T-helper 17 cell (primary cell): ENCODE measurements at places on chromosomes 3 and 15. TPM values are rescaled to one million over a fixed set of nuclear protein-coding genes. Genes with fewer than 3 reads are reported as not detected.

DNA sequence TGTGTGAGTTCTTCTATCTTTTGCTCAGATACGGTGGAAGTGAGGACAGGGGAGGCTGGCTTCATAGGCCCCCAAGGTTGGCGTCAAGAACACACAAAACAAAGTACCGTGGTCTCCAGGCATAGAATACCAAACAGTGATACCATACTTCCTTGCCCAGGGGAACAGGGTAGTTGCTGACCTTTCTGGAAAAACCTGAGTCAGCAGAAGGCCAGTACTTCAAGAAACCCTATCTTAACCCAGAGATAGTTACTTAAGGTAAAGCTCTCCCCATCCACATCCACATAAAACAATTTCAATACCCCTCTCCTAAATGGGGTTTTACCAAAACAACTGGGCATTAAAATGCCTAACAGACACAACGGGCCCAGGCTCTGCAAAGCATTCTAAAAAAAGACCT is 29.6 kb upstream of the RPS17 start:
- H3K4me1 ChIP-seq: peaks cover 2% of the 10 kb centered on the region
- no peak overlapping the region for H3K27ac ChIP-seq
- no peak overlapping the region for H3K4me3 ChIP-seq
- peaks cover 8% of the 10 kb centered on the region for H3K36me3 ChIP-seq

DPPA2 gene
- not detected for total RNA-seq

GRCh38 chr3:10299679-10300078 is 6.9 kb upstream of the GHRL start:
- no peak for DNase-seq
- no peaks in the 10 kb centered on the region for H3K27me3 ChIP-seq
- H3K4me3 ChIP-seq: no peak overlapping the region
- H3K36me3 ChIP-seq: peaks cover 2% of the 10 kb centered on the region

- peaks cover 2% of the 10 kb centered on the region for H3K36me3 ChIP-seq
- H3K27ac ChIP-seq: no peak overlapping the region
- no peak for DNase-seq
- H3K4me1 ChIP-seq: peaks cover 2% of the 10 kb centered on the region
- no peak overlapping the region for H3K4me3 ChIP-seq
Measured at GRCh38 chr3:57896031-57896430, 112.2 kb upstream of the FLNB start.

SLC25A36 gene
- 105 TPM for total RNA-seq

GRCh38 chr3:141796081-141796888 is 33.1 kb downstream of the GRK7 start:
- no peak for DNase-seq
- H3K27ac ChIP-seq: peak overlapping the region; percentile 93
- H3K4me3 ChIP-seq: peak overlapping the region; percentile 89
- peaks cover 39% of the 10 kb centered on the region for H3K4me1 ChIP-seq
- H3K36me3 ChIP-seq: no peaks in the 10 kb centered on the region

- no peaks in the 10 kb centered on the region for H3K4me1 ChIP-seq
- no peak for DNase-seq
- H3K4me3 ChIP-seq: no peak overlapping the region
- no peaks in the 10 kb centered on the region for H3K36me3 ChIP-seq
Measured at GRCh38 chr3:189309400-189309975, 137.7 kb downstream of the TPRG1 start.

GRCh38 chr3:73502609-73503583 is 121.8 kb downstream of the PDZRN3 start:
- H3K4me1 ChIP-seq: no peaks in the 10 kb centered on the region
- peaks cover 32% of the 10 kb centered on the region for H3K27me3 ChIP-seq
- H3K4me3 ChIP-seq: no peak overlapping the region
- H3K36me3 ChIP-seq: no peaks in the 10 kb centered on the region

- DNase-seq: no peak
- H3K4me3 ChIP-seq: no peak overlapping the region
- no peaks in the 10 kb centered on the region for H3K27me3 ChIP-seq
- no peaks in the 10 kb centered on the region for H3K4me1 ChIP-seq
- H3K27ac ChIP-seq: no peak overlapping the region
Measured at GRCh38 chr3:41267975-41268640, 68.8 kb downstream of the CTNNB1 start.

RPUSD2 gene
- total RNA-seq: 9.1 TPM

- peaks cover 7% of the 10 kb centered on the region for H3K4me1 ChIP-seq
- H3K4me3 ChIP-seq: no peak overlapping the region
- no peak overlapping the region for H3K27ac ChIP-seq
- no peak for DNase-seq
- no peaks in the 10 kb centered on the region for H3K27me3 ChIP-seq
Measured at GRCh38 chr3:16430717-16431630, 82.5 kb downstream of the RFTN1 start.

EXOG gene
- 21.3 TPM for total RNA-seq

GRCh38 chr3:70249509-70250160 is 62.8 kb downstream of the MDFIC2 start:
- H3K27ac ChIP-seq: no peak overlapping the region
- DNase-seq: no peak
- no peak overlapping the region for H3K4me3 ChIP-seq
- H3K4me1 ChIP-seq: no peaks in the 10 kb centered on the region

DNA sequence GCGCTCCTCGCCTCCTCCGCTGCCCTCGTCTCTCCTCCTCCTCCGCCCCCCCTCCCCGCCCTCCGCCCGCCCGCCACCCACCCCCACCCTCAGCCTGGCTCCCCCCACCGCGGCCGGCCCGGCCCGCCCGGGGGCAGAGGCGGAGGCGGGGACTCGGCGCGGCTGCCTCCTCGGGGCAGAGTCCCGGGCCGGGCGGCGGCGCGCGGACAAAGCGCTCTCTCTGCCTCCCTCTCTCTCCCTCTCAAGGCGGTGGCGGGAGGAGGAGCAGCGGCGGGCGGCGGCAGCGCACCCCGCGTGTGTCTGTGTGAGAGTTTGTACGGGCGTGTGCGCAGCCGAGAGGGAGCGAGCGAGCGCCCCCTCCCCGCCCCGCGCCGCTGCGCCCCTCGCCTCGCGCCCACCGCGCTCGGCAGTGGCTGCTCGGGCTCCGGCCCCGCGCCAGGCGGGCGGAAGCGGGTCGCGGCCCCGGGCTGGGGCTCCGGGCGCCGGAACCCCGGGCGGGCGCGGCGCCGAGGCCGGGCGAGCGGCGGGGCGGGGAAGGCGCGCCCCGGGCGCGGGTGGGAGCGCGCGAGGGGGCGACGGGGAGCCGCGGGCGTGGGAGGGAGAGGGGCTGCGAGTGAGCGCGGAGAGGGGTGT is at the start of gene IGF2BP2:
Gene IGF2BP2 (minus strand): TSS at position 37 of the 633 bp plus-strand sequence. CDS start 82 bp downstream, outside the sequence.
- H3K27me3 ChIP-seq: peaks cover 66% of the 10 kb centered on the region
- H3K4me3 ChIP-seq: peak within 1 kb of the TSS; percentile 90
- peaks cover 11% of the 10 kb centered on the region for H3K36me3 ChIP-seq
- peak; percentile 22 for DNase-seq
- peaks cover 18% of the 10 kb centered on the region for H3K4me1 ChIP-seq

DNA sequence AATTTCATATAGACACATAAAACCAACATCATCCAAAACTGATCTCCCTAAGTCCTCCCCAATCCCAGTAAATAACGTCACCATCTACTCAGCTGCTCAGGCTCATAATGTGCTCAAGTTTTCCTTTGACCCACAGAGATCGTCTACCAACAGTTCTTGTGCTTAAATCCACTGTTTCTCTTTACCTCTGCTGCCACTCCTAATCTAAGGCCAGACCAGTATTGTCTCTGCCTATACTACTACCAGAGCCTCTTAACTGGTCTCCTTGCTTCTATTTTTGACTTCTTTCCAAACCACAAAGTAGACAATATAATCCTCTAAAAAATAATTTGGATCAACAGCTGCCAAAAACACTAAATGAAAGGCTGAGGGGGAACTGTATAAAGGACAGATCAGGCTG is 65.3 kb downstream of the CLASP2 start:
- peaks cover 25% of the 10 kb centered on the region for H3K4me1 ChIP-seq
- no peak overlapping the region for H3K4me3 ChIP-seq
- no peaks in the 10 kb centered on the region for H3K36me3 ChIP-seq
- DNase-seq: no peak
- no peak overlapping the region for H3K27ac ChIP-seq
- H3K27me3 ChIP-seq: no peaks in the 10 kb centered on the region

- no peak overlapping the region for H3K27ac ChIP-seq
- H3K36me3 ChIP-seq: peaks cover 10% of the 10 kb centered on the region
- no peaks in the 10 kb centered on the region for H3K27me3 ChIP-seq
- no peak for DNase-seq
- H3K4me1 ChIP-seq: peaks cover 10% of the 10 kb centered on the region
Measured at GRCh38 chr3:52346623-52347530, 30.8 kb downstream of the DNAH1 start.

DNA sequence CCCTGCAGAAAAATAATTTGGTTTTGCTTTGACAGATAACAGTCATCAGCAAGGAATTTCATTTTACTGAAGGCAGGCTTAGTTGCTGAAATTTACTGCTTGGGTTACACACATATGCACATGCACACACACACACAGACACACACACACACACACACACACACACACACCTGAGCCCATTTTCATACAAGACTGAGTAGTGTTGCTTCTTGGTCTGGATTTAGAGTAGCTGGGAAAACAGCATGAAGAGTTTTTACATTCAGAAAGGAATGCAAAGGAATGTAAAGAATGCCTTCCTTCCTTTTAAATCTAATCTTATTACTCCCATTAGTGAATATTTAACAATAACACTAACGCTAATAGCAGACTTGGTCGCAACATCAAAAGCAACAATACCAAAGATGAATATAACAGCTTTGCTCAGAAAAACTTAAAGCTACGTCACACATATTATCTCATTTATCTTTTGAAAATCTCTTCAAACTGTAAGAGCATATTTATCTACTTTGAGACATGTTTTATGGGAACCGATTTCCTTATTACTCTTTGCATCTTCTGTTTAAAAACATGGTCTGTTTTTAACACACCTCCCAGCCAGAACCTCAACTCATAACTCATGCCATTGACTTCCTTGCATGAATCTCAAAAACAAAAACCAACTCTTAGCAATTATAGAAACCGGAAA is 32.5 kb downstream of the RFTN1 start:
- DNase-seq: no peak
- peaks cover 40% of the 10 kb centered on the region for H3K4me1 ChIP-seq
- H3K36me3 ChIP-seq: no peaks in the 10 kb centered on the region
- no peaks in the 10 kb centered on the region for H3K27me3 ChIP-seq

BTLA gene
- total RNA-seq: 9.4 TPM

GRCh38 chr3:157094301-157094700 is 65.6 kb downstream of the CCNL1 start:
- peaks cover 11% of the 10 kb centered on the region for H3K27me3 ChIP-seq
- H3K4me3 ChIP-seq: no peak overlapping the region
- H3K36me3 ChIP-seq: peaks cover 3% of the 10 kb centered on the region
- peaks cover 32% of the 10 kb centered on the region for H3K4me1 ChIP-seq
- DNase-seq: no peak
- H3K27ac ChIP-seq: peak overlapping the region; percentile 51

DNA sequence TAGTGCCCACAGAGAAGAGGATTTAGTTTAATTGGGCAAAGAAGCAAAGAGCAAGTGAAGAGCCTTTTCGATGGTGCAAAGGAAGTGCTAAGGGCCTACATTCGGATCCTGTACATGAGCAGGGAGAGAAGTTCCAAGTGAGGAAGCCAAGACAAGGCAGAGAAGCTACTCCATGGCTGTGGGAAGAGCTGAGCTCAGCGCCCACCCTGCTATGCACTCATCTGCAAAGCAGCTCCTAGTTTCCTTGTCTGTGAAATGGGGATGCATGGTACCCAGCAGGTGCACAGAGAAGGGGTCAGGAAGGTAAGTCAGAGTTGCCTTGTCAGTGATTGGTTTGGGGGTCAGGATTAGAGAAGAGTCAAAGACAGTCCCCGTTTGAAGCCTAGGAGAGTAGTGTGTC is 126.5 kb downstream of the PDE8A start:
- no peaks in the 10 kb centered on the region for H3K27me3 ChIP-seq
- H3K36me3 ChIP-seq: peaks cover 8% of the 10 kb centered on the region
- H3K27ac ChIP-seq: no peak overlapping the region
- DNase-seq: no peak

DNA sequence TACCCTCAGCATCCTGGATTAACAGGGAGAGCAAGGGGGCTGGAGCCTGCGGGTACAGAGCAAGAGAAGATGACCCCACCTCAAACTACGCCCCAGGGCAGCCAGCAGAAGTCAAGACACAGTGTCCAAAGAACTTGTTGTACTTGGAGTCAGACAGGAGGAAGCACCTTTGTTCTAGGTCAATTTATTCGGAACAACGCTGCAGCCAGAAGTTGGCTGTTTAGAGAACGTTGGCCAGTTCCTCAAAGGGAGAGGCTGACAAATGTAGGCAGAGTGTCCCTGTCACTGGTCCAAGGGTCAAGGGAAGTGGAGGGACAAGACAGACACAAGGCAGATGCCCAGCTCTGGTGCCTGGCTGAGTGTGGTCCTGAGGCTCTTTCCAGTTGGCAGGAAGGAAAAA is 32.1 kb upstream of the PIAS1 start:
- no peak overlapping the region for H3K4me3 ChIP-seq
- DNase-seq: no peak

DNA sequence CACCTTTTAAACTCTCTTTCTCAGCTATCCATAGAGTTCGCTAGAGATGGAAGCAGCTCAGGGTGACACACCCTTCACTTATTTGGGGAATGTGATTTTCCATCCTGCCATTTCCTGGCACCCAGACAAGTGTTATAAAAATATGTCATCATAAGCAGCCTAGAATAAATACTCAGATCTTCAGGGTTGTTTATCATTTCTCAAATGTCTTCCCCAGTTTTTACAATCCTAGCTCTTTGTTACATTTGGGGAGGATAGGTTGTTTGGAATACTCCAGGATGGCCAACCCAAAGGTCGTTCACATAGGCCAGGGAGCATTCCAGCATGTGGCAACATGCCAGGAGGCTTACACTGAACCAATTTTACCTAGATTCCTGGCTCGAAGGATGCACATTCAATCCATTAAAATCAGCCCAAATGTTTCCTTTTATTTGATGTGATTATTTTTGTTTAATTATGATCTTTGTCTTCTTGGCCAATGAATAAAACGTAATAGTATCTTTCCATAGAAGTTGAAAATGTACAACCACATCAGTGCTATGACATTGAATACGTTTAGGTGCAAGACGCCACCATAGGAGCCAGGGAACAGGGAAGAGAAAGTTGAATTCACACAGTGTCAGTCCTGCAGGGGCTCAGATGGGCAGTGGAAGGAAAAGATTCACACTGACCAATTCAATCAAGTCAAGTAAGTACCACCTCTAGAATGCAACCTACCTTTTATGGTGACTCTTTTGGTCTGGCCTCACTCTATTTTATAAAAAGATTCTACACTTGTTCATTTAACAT is 537.7 kb upstream of the MDFIC2 start:
- no peak overlapping the region for H3K27ac ChIP-seq
- peaks cover 26% of the 10 kb centered on the region for H3K27me3 ChIP-seq
- H3K36me3 ChIP-seq: peaks cover 2% of the 10 kb centered on the region
- peaks cover 5% of the 10 kb centered on the region for H3K4me1 ChIP-seq

STAC gene
- total RNA-seq: 0.35 TPM
